Naive thymus-derived CD4-positive, alpha-beta T cell (primary cell): ENCODE measurements at places on chromosomes 2 and 18. TPM values are rescaled to one million over a fixed set of nuclear protein-coding genes. Genes with fewer than 3 reads are reported as not detected.

DNA sequence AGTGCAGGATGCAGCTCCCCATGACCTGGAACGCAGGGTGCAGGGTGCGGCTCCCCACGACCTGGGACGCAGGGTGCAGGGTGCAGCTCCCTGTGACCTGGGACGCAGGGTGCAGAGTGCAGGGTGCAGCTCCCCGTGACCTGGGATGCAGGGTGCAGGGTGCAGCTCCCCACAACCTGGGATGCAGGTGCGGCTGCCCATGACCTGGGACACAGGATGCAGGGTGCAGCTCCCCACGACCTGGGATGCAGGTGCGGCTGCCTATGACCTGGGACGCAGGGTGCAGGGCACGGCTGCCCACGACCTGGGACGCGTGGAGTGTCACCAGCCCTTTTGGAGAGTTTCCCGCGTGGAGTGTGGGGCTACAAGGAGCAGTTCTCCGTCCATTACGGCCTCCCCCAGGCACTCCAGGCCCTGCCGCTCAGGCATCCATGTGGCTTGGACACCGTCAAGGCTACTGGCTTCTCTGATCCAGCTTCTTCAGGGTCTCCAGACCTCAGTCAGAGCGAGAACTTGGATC, 38.7 kb downstream of the PXDN start:
- H3K4me1 ChIP-seq: no peaks in the 10 kb centered on the region
- no peak overlapping the region for H3K27ac ChIP-seq
- H3K27me3 ChIP-seq: no peaks in the 10 kb centered on the region
- no peak for DNase-seq
- no peaks in the 10 kb centered on the region for H3K36me3 ChIP-seq
- H3K4me3 ChIP-seq: no peak overlapping the region

- DNase-seq: no peak
- no peak overlapping the region for H3K27ac ChIP-seq
- H3K4me3 ChIP-seq: no peak overlapping the region
- H3K27me3 ChIP-seq: no peaks in the 10 kb centered on the region
- H3K4me1 ChIP-seq: no peaks in the 10 kb centered on the region
These were observed 252.0 kb upstream of the SP5 start for GRCh38 chr2:170463206-170463537.

- no peak overlapping the region for H3K4me3 ChIP-seq
- H3K4me1 ChIP-seq: no peaks in the 10 kb centered on the region
- H3K27ac ChIP-seq: no peak overlapping the region
- no peak for DNase-seq
- H3K36me3 ChIP-seq: no peaks in the 10 kb centered on the region
These were observed 143.3 kb upstream of the CAB39 start for GRCh38 chr2:230569298-230569697.

GRCh38 chr2:158197940-158198339, 96.3 kb downstream of the UPP2 start:
- DNase-seq: no peak
- H3K36me3 ChIP-seq: no peaks in the 10 kb centered on the region
- no peak overlapping the region for H3K4me3 ChIP-seq
- H3K27ac ChIP-seq: no peak overlapping the region

GRCh38 chr2:23624378-23624777, 239.4 kb downstream of the KLHL29 start:
- no peak for DNase-seq
- no peaks in the 10 kb centered on the region for H3K36me3 ChIP-seq
- H3K27ac ChIP-seq: no peak overlapping the region
- no peak overlapping the region for H3K4me3 ChIP-seq
- H3K27me3 ChIP-seq: no peaks in the 10 kb centered on the region

DNA sequence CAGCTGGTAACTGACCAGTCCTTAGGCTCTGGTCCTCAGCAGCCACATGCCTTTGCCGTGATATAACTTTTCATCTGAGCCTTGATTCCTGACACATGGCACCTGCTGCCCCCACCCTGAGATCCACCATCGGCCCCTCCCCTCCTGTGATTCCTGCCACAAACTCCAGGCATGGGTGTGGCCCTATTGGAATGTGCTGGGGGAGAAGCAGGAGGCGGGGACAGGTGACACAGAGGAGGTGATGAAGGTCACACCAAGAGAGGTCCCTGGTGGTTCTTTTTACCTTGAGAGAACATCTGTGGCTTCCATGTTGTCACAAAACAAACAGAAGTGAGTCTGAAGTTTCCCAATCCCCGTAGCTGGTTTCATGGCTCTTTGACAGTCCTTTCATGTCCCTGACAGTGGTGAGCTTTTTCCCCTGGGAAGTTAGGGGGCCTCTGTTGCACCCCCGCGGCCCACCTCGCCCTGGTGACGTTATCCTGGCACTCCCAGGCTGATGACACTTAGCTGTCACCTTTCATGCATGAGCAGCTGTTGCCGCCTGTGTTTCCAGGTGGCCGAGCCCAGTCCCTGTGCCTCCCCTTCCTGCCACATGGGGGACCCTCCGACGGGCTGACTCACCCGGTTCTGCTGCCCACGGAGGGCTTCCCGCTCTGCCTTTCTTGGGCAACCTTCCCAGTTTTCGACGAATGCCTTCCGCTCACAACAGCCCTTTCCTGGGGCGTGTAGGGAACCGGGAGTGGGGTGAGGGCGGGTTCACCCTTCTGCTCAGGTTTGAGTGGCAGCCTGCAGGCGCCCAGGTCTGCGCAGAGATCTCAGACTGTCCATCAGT, 66.3 kb upstream of the GLI2 start:
- no peaks in the 10 kb centered on the region for H3K4me1 ChIP-seq
- no peak overlapping the region for H3K27ac ChIP-seq
- H3K27me3 ChIP-seq: no peaks in the 10 kb centered on the region

- no peak overlapping the region for H3K4me3 ChIP-seq
- no peaks in the 10 kb centered on the region for H3K36me3 ChIP-seq
- no peaks in the 10 kb centered on the region for H3K4me1 ChIP-seq
- H3K27ac ChIP-seq: no peak overlapping the region
- no peaks in the 10 kb centered on the region for H3K27me3 ChIP-seq
These were observed 4.9 kb upstream of the ALLC start for GRCh38 chr2:3652896-3653625.

GRCh38 chr2:138620431-138620830, 118.9 kb downstream of the SPOPL start:
- no peaks in the 10 kb centered on the region for H3K4me1 ChIP-seq
- H3K36me3 ChIP-seq: no peaks in the 10 kb centered on the region
- H3K27ac ChIP-seq: no peak overlapping the region
- DNase-seq: no peak

The INPP5D gene
- 106 TPM for total RNA-seq

The CLEC4F gene
- not detected for total RNA-seq
